Epithelial cell of proximal tubule (primary cell): ENCODE measurements at places on chromosomes 5 and 9.

- no peak for DNase-seq
Measured at GRCh38 chr5:109826-110225, 17.9 kb downstream of the PLEKHG4B start.

- DNase-seq = peak; percentile 41
Measured at GRCh38 chr9:91740701-91741100, 209.3 kb downstream of the ROR2 start.

DNA sequence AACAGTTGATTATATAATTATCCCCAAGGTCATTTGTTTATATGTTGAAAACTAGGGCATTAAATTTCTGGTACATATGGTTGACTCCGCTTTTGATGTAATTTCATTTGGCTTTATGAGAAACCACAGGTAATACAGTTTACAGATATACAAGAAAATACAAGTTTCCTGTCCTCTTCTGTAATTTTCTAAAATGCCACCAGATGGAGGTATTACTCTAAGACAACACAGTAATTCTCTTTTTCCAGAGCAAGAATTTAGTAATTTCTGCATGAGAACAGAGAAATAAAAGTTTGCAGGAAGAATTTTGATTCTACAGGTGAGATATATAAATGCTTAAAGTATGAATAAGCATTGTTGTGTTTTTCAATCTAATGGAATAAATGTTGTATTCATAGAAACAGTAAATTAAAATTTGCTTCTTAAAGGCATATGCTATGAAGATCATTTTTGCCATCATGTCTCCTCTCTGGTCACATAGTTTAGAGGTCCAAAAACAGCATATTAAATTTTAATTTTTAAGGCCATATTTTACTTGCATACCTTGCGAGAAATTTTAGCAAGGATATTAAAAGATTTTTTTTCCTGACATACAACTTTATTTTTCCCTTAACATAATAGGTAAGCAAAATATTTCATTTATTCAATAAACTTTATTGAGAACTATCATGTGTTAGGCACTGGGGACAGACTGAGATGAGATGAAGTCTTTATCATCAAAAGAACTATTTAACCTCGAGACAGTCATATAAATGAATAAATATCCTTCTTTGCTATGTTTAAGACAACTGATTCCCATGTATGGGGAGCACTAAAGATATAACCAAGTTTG lies 22.7 kb downstream of the CHD1 start:
- no peak for DNase-seq

- DNase-seq = no peak
Measured at GRCh38 chr9:95570150-95570549, 53.4 kb upstream of the PTCH1 start.

DNA sequence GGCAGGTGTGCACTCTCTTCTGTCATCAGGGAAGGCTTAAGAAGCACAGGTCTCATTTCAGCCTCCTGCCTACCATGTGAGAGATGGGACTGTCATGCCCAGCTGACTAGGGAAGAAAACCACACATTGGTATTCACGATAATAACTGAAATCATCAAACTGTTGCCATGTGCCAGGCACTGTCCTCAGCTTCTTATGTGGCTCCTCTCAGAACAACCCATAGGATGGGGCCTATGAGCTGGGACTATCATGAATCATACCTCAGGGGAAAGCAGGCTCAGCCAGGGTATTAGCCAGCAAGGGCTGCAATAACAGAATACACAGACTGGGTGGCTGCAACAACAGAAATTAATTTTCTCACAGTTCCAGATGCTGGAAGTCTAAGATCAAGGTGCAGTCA lies 3.3 kb downstream of the AFAP1L1 start:
- DNase-seq = no peak

GRCh38 chr9:83034587-83034986 lies 28.4 kb downstream of the RASEF start:
- DNase-seq = peak; percentile 70

- no peak for DNase-seq
Measured at GRCh38 chr5:98535901-98536300, 237.6 kb upstream of the RGMB start.

DNA sequence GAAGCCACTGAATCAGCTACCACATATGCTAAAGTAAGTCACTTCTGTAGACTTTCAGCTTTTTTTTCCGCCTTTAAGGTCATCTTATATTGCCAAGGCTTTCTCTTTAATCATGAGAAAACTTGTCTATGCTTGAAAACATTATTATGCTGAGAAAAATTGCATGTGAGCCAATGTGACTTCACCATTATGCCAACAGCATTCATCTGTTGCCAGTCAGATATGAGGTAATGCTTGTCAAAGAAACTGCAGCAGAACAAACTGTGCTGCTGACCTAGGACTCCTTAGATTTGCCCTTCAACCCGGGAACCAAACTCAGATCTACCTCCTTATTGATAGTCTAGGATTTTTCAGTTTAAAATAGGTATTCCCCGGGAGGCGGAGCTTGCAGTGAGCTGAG lies 34.3 kb downstream of the SLC44A1 start:
- no peak for DNase-seq

DNA sequence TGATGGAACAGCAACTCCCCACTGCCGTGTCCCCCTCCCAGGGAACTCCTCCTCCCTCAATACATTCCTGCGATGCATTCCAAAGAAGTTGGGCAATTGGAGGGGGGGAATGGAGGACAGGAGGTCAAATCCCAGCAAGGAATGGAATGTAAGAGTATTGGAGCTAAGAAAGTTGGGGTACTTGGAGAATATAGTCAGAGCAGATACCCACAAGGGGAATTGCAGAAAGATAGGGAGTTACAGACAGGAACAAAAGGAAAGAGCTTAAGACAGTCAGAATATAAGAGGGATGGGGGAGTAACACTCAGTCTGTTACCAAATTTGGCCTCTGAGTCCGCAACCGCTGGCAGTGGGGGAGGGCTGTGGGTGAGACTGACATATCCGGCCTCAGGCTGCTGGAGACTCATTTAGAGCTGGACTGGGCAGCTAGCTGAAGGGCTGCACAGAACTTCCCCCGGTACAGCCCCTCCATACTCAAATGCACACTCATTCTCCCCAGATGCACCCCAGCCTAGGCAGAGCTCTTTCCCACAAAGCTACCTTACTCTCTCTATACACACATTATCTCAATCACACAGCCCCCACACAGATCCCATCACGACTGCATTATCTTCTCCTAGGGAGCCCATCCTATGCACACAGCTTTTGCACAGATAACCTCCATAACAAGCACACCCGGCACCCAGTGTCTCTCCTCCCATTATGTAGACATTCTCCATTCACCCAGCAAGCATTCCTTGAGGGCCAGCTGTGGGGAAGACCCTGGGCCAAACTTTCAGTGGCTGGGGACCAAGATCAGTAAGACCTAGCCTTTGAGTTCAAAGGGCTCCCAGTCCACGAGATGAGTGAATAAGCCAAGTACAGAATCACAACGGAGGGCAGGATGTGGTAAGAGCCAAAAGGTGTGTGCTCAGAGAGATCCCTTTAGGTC lies 3.7 kb downstream of the TLN1 start:
- DNase-seq = peak; percentile 84

DNA sequence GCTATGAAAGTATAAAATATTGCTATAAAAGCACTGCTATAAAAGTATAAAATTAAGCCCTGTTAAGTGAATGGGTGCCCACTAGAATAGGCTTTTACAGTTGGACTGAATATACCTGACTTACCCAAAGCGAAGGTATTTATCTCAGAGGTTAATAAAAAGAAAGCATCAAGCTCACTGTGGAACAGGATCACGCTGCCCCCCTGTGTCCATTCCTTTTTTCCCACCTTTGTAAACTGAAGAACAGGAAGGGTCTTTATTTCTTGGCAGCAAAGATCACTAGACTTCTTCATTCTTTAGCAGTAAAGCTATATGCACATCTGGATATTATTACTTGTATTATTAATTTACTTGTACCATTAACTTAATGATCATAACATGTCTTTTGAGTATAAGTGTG lies 22.1 kb upstream of the PLPP6 start:
- no peak for DNase-seq

DNA sequence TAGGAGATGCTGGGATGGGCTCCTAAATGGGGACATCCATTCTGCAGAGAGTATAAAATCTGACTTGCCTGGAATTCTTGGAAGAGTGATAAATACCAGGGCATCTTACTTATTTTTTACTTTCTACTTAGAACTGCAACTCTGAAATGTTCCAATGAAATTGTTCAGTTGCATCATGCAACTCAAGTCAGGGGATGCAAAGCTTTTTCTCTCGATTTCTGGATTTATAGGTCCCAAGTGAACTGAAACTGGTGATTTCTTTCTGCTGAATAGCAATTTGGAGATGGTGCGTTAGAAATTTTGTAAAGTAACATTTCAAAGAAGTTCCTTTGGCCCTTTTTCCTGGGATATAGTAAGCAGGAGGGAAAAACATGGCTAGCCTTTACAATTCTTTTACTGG lies 238.4 kb upstream of the CD180 start:
- no peak for DNase-seq

GRCh38 chr9:126703866-126704156 lies 90.1 kb downstream of the LMX1B start:
- no peak for DNase-seq

DNA sequence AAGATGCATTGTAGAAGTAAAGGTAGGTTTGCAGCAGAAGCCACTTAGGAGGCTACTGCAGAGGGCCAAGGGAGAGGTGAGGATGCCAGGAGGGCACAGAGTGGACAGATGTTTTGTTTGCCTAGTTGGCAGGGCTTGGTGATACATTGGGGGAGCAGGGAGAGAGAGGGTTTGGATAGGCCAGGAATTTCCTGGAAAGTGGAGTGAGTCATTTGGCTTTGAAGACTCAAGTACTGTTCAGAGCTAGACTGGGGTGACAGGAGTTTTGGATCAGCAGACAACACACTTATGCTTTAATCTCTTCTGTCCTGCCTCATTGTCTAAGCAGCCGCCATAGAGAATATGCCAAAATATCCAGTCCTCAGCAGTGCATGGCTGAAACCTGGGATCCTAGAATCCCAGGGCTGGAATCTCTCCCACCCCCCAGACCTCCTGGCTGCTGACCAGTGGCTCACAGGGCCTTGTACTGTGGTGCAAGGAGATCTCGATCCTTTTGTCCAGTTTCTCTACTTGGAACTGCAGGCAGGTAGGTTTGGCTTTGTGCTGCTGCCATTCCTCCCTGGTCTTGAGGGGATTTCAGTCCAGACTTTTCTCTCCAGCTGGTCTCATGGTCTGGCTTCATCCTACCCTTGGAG lies 11.0 kb downstream of the TMEM268 start:
- peak; percentile 45 for DNase-seq

GRCh38 chr5:169629847-169630548 lies 7.1 kb upstream of the DOCK2 start:
- DNase-seq = peak; percentile 62

GRCh38 chr5:65084795-65085515 lies 316.2 kb downstream of the CWC27 start:
- no peak for DNase-seq

GRCh38 chr9:37788332-37788731 lies 3.5 kb upstream of the EXOSC3 start:
- no peak for DNase-seq

DNA sequence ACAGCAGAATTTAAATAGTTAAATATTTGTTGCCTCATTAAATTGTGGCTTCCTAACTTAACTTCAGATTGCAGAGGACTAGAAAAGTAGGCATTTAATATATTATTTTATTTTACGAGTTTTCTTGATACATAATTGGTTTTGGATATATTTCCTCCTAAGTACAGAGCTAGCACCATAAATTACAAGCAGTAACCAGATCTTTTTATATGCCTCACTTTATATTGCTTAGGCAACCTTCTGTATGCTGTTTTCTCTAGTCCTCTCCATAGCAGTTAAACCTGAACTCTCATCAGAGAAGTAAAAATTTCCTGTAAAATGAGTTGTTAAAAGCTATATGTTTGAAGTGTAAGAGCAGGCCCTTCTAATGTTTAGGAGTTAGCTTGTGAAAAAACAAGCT lies 144.2 kb downstream of the ZCCHC7 start:
- no peak for DNase-seq

GRCh38 chr5:51208296-51208695 lies 175.0 kb upstream of the ISL1 start:
- no peak for DNase-seq

- no peak for DNase-seq
Measured at GRCh38 chr9:80467632-80468031, 895.9 kb downstream of the TLE4 start.

DNA sequence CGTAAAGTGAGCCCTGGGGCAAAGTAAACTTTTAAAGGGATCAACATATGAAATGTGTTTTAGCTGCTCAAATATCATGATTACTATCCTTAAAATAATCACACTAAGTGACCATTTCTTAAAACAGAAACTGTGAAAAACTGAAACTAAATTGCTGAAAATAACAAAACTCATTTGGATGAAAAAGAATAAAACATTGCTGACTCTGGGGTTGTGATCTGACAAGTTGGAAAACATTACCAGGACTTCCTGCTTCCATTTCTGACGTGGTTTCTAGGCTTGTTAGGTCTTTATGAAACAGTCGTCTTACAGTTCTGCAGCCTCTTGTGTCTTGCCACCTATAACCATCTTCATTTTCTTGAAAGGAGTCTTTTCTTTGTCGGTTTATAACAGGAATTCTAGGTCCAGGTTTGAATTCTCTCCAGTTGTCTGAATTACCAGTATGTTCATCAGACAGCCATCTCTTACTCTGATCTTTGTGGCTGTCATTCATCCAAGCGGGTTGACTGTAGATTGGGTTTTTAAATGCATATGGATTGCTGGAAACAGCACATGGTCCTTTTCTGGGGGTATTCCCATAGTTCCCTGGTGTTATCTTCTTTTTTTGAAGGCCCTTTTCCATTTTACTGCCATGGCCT lies 1.7 kb downstream of the TUT7 start:
- DNase-seq = no peak

- DNase-seq = no peak
Measured at GRCh38 chr5:6525910-6526309, 77.3 kb downstream of the UBE2QL1 start.

GRCh38 chr9:108672475-108673190 lies 183.2 kb downstream of the ACTL7B start:
- DNase-seq = no peak

GRCh38 chr9:35481347-35481975 lies 8.4 kb upstream of the RUSC2 start:
- DNase-seq = no peak

DNA sequence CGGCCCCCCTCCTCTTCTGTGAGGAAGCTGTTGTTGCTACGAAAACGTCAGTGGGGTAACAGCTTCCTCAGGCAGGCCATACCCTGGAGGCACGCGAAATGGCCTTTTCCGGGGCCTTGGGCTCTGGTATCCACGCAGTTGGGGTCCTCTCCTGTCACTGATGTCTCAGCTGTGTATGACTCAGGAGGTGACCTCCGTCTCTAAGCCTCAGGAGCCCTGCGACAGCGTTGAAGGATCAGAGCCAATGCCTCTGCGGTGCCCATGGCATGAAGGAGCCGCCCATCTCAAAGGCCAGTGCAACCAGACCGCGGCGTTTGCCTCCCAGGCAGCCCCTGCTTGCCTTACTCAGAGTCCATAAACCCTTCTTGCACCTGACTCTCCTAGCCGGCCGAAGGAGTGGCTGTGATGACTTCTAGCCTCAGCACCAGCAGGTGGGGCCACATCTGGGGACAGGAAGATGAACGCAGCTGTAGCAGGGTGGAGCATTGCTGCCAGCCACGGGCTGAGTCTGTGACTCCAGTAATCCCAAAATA lies 1.0 kb upstream of the MXD3 start:
- no peak for DNase-seq
